Muscle of arm (tissue), 14 donors: ENCODE measurements at places on chromosomes 1 and 21. TPM values are rescaled to one million over a fixed set of nuclear protein-coding genes. Genes with fewer than 3 reads are reported as not detected.

Gene PGBD2
- 5.7 TPM for polyA plus RNA-seq

Gene AMPD1
- 177 TPM for polyA plus RNA-seq

Gene TIAM1
- not detected for polyA plus RNA-seq

GRCh38 chr1:56901716-56902115 is 47.1 kb downstream of the C8A start:
- no peak for DNase-seq

DNA sequence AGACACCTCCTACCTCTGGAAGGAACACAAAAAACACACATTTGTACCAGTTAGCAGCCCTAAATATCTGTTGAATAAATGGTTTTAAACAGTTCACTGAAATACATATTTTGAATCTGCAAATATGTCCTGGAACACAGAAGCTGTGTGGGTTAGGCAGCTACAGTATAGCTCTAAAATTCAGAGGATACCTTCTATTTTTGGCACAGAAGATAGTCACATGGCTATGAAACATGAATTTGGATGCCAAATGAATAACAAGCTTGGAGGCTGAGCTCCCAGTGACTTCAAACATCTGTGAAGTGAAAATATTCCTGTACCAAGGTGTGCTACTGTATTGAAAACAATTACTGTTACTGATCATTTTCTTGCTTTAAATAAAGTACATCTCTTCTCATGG is 391.5 kb upstream of the ADGRL2 start:
- DNase-seq: no peak

DNA sequence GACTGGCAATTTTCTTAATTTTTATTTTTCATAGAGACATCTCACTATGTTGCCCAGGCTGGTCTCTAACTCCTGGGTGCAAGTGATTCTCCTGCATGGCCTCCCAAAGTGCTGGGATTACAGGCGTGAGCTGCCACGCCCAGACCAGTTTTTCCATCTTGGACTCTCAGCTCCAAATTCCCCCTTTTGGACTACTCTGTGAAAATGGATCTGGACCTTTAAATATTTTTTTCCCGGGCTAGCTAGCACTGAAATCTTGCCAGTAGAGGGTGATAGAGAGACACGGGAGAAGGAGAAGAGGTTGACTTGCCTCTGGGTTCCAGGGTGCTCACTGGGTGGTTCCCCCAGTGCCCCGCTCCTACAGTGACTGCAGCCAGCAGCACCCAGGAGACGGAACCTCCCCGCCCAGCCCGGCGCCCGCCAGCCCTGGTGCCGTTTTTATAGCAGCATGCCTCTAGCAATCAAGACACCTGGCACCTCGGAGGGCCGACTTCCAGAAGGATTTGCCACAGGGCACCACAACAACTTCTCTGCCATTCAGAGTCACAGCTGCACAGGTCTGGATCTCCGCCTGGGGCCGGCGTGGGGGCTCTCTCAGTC is 34.7 kb upstream of the SCCPDH start:
- peak; percentile 60 for DNase-seq

- no peak for DNase-seq
Observed at GRCh38 chr1:21663248-21663950, 5.8 kb downstream of the RAP1GAP start.

- DNase-seq: no peak
Observed at GRCh38 chr1:79929356-79929755, 922.8 kb upstream of the ADGRL4 start.

DNA sequence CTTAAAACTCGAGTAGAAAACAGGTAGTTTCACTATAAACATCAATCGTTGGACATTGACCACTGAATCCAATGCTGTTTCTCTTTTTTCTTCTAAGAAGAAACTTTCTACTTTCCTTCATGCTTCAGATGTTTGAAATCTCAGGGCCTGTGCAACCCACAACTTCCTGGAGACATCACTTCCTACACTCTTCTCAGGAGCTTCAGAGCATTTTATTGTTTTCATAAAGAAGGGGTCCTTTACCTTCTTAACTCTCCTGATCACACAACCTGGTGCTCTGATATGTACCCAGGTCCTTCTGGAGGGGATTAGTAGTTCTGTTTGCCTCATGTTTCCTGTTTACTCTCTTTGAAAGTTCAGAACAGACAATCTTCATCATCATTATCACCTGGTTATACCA is 113.0 kb upstream of the VAV3 start:
- DNase-seq: no peak

GRCh38 chr1:197355248-197355995 is 87.4 kb downstream of the CRB1 start:
- DNase-seq: no peak

GRCh38 chr21:41973861-41974751 is 20.3 kb upstream of the C2CD2 start:
- DNase-seq: no peak

DNA sequence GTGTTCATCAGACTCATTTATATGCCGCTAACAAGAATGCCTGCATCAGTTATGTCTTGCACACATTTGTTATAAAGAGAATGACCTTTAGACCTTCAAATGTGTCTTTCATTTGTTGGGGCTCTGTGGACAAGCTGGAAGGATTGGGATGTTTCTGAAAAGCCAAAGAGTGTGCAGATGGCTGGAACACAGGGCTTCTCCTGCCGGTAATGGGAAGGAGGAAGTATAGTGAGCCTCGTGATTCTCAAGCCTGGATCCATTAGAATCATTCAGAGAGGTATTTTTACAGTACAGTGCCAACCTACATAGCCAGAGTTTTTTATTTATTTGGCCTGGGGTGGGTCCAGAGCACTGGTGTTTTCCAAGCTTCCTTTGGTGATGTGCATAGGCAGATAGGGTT is 40.6 kb upstream of the ATP1A1 start:
- no peak for DNase-seq

DNA sequence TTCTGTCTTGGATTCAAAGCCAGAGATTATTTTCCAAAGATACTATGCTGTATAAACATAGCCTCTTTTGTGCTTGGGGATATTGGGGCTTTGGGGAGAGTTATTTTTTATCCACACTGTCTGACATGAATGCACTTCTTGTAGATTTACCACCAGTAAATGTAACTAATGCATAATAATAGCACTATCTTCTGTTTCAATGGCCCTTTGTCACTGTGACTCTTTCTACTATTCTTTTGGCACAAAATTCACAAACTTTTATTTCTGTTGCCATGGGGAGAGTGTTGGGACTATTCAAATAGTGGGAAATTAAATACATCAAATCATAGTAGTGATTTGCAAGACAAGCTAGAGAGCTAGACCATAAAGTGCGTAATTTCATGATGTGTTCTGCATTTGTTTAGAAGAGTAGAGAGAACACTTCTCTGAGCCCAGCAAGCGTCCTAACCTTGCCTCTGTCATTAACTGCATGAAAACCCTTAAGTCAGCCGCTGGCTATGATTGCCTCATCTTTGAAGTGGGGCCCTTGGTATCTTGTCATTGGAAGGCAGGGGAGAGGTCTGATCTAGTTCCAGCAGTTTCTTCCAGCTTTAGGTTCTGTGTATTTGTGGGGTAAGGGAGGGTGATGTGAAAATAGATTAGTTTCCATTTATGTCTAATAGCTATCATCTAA is 154.4 kb downstream of the HHAT start:
- no peak for DNase-seq

- DNase-seq: no peak
Observed at GRCh38 chr21:38229260-38229877, 27.4 kb upstream of the KCNJ15 start.

GRCh38 chr1:187999973-188000372 is 1171.2 kb downstream of the PLA2G4A start:
- no peak for DNase-seq
